ENCODE measurements at places on chromosomes 6 and 20. TPM values are rescaled to one million over a fixed set of nuclear protein-coding genes. Genes with fewer than 3 reads are reported as not detected.

- H3K27ac ChIP-seq, result no peak overlapping the region
- peaks cover 19% of the 10 kb centered on the region for H3K4me1 ChIP-seq
- no peaks in the 10 kb centered on the region for H3K27me3 ChIP-seq
- no peaks in the 10 kb centered on the region for H3K36me3 ChIP-seq
- no peak for DNase-seq
Observed at GRCh38 chr6:136249336-136249735, 775 bp downstream of the MTFR2 start.

- H3K36me3 ChIP-seq, result no peaks in the 10 kb centered on the region
- peaks cover 45% of the 10 kb centered on the region for H3K4me1 ChIP-seq
- no peak overlapping the region for H3K4me3 ChIP-seq
- H3K27me3 ChIP-seq, result no peaks in the 10 kb centered on the region
- no peak overlapping the region for H3K27ac ChIP-seq
Observed at GRCh38 chr20:36147690-36148089, 6.8 kb upstream of the EPB41L1 start.

GRCh38 chr20:38326309-38326708 lies 20.0 kb upstream of the LBP start:
- no peak for DNase-seq
- H3K4me1 ChIP-seq, result no peaks in the 10 kb centered on the region
- H3K4me3 ChIP-seq, result no peak overlapping the region
- no peaks in the 10 kb centered on the region for H3K27me3 ChIP-seq

DNA sequence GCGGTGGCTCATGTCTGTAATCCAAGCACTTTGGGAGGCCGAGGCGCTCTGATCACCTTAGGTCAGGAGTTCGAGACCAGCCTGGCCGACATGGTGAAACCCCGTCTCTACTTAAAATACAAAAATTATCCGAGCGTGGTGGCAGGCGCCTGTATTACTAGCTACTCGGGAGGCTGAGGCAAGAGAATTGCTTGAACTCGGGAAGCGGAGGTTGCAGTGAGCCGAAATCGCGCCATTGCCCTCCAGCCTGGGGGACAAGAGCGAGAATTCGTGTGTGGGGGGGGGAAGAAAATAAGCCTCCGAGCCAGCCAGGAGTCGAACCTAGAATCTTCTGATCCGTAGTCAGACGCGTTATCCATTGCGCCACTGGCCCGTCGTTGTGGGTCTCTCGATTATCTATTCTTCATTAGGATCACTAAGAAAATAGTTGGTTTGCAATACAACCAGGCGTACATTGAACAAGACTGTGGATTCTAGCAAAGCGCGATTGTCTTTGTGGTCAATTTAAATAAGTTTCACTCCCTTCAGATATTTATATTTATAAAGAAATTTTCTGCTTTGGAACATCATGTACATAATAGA lies 33.9 kb upstream of the PRSS16 start:
- no peak for DNase-seq
- peaks cover 5% of the 10 kb centered on the region for H3K27me3 ChIP-seq
- H3K4me3 ChIP-seq, result no peak overlapping the region
- H3K36me3 ChIP-seq, result no peaks in the 10 kb centered on the region
- H3K4me1 ChIP-seq, result no peaks in the 10 kb centered on the region
- H3K27ac ChIP-seq, result no peak overlapping the region

- DNase-seq, result no peak
- H3K4me1 ChIP-seq, result no peaks in the 10 kb centered on the region
- H3K36me3 ChIP-seq, result no peaks in the 10 kb centered on the region
- no peaks in the 10 kb centered on the region for H3K27me3 ChIP-seq
- no peak overlapping the region for H3K27ac ChIP-seq
- no peak overlapping the region for H3K4me3 ChIP-seq
Observed at GRCh38 chr6:124823240-124824111, 138.8 kb upstream of the RNF217 start.

GRCh38 chr6:15441981-15442380 lies 196.1 kb downstream of the JARID2 start:
- H3K27ac ChIP-seq, result no peak overlapping the region
- no peak overlapping the region for H3K4me3 ChIP-seq
- DNase-seq, result no peak
- H3K27me3 ChIP-seq, result no peaks in the 10 kb centered on the region

GRCh38 chr6:47004463-47004862 lies 37.7 kb downstream of the ADGRF1 start:
- H3K4me1 ChIP-seq, result no peaks in the 10 kb centered on the region
- H3K27ac ChIP-seq, result no peak overlapping the region
- H3K27me3 ChIP-seq, result no peaks in the 10 kb centered on the region
- no peak for DNase-seq
- H3K4me3 ChIP-seq, result no peak overlapping the region
- no peaks in the 10 kb centered on the region for H3K36me3 ChIP-seq

CST4 gene
- not detected for total RNA-seq

DNA sequence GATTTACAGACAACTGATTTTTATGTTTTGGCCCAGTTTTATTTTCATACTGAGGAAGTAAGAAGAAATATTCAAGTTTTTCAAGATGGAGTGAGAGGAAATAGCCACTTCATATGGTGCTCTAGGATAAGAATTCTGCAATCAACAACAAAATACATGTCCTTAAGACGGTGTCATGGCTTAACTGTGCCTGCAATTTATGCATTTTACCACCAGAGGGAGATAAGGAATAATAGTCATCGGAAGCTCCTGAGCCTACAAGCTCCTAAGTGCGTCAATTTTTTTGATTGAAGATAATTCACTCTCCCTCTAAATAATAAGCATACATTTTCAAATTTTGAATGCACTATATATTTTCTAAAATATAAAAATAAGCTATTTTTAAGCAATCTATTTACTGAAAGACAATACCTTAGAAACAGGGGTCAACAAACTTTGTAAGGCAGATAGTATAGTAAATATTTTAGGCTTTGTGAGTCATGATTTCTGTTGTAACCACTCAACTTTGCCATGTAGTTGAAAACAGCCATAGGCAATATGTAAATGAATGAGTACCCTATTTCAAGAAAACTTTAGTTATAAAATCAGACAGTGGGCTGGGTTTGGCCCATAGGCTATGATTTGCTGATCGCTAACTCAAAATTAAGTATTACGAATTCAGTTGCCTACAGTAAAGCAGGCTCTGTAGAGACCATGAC lies 230.9 kb upstream of the DTNBP1 start:
- DNase-seq, result no peak
- H3K27me3 ChIP-seq, result no peaks in the 10 kb centered on the region
- H3K27ac ChIP-seq, result no peak overlapping the region
- H3K4me3 ChIP-seq, result no peak overlapping the region
- H3K36me3 ChIP-seq, result no peaks in the 10 kb centered on the region

ULBP2 gene
- 0.82 TPM for total RNA-seq

DNA sequence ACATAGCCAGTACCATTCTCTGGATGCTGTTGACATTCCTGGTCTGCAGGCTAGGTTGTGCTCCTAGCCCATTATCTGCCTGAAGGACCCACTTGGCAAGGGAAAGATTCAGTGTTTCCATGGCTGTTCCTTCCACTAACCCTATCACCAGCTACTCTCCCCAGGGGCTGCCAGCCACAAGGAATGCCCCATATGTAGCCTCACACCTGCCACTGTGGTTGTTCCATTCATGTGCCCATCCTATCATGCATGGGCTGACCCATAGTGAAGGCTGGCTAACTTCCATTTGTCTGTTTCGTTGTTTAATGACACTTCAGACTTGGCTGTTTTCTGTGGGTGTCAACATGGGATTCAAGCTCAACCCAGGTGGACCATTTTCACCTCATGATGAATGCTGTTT lies 25.6 kb upstream of the HLA-A start:
- no peak overlapping the region for H3K4me3 ChIP-seq
- H3K27me3 ChIP-seq, result no peaks in the 10 kb centered on the region
- H3K27ac ChIP-seq, result no peak overlapping the region
- no peaks in the 10 kb centered on the region for H3K4me1 ChIP-seq

- no peak overlapping the region for H3K27ac ChIP-seq
- peaks cover 26% of the 10 kb centered on the region for H3K4me1 ChIP-seq
- no peaks in the 10 kb centered on the region for H3K27me3 ChIP-seq
- no peak for DNase-seq
Observed at GRCh38 chr6:109242029-109242428, 140.2 kb downstream of the CD164 start.

BEND3 gene
- total RNA-seq, result 0.56 TPM

DNA sequence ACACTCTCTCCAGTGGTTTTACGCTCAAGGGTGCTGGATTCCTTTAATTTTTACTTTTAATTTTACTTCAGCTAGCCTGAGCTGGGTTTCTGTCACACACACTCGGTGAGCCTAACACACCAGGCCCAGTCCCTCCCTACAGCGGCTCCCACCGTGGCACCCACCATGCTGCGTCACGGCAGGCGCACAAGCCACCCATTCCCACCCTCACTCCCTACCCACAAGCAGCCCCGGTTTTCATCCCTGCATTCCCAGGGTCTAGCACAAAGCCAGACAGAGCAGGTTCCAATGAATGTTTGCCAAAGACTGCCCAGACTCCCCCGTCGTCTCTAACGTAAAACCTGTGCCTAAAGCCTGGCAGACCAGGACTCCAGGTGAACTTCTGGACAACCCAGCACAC lies 50.3 kb downstream of the MYH7B start:
- no peak overlapping the region for H3K4me3 ChIP-seq
- no peak overlapping the region for H3K27ac ChIP-seq
- H3K4me1 ChIP-seq, result no peaks in the 10 kb centered on the region
- H3K27me3 ChIP-seq, result no peaks in the 10 kb centered on the region
- no peak for DNase-seq

HEY2 gene
- 2.7 TPM for total RNA-seq

- H3K27ac ChIP-seq, result no peak overlapping the region
- H3K36me3 ChIP-seq, result no peaks in the 10 kb centered on the region
- no peak overlapping the region for H3K4me3 ChIP-seq
Observed at GRCh38 chr6:52176550-52176949, 9.6 kb upstream of the IL17A start.

- no peak for DNase-seq
- no peaks in the 10 kb centered on the region for H3K4me1 ChIP-seq
- H3K4me3 ChIP-seq, result no peak overlapping the region
- no peaks in the 10 kb centered on the region for H3K27me3 ChIP-seq
- no peaks in the 10 kb centered on the region for H3K36me3 ChIP-seq
Observed at GRCh38 chr6:39137245-39137644, 22.3 kb upstream of the SAYSD1 start.

- no peak overlapping the region for H3K27ac ChIP-seq
- H3K4me1 ChIP-seq, result no peaks in the 10 kb centered on the region
- no peaks in the 10 kb centered on the region for H3K27me3 ChIP-seq
- DNase-seq, result no peak
Observed at GRCh38 chr6:122781716-122782115, 2.2 kb downstream of the FABP7 start.

DNA sequence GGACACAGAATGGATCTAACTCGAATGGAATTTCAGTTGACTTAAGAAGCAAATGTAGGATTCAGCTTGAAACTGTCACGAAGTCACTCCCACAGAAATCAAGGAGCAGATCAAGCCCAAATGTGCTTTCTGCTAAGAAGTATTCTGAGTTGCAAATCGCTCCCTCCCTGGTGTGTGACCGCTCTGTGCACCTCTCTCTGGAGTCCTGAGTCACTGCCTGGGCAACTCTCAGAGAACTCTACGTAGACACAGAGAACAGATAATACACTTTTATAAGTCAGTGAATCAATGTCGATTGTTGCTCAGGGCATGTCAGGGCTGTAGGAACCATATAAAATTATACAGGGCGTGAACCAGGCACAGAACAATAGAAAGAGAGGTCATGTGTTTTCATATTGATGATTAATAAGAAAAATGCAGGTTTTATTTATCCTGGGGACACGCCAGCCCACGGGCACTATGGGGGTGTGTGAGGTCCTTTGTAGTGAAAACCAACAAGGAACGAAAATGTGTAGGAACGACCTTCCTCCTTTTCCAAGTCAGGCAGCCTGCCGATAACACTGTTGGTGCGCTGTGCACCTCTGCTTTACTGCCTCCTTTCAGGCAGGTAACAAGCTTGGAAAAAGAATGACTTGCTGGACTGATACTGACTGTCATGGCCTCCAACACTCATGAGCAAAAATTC lies 248.1 kb upstream of the FOXQ1 start:
- no peak for DNase-seq
- H3K27ac ChIP-seq, result no peak overlapping the region
- no peaks in the 10 kb centered on the region for H3K36me3 ChIP-seq
- no peak overlapping the region for H3K4me3 ChIP-seq
- H3K4me1 ChIP-seq, result no peaks in the 10 kb centered on the region
- H3K27me3 ChIP-seq, result no peaks in the 10 kb centered on the region

HSPA1L gene
- total RNA-seq, result 1.1 TPM

GRCh38 chr6:121730616-121731015 lies 295.2 kb downstream of the GJA1 start:
- H3K36me3 ChIP-seq, result no peaks in the 10 kb centered on the region
- H3K4me1 ChIP-seq, result no peaks in the 10 kb centered on the region
- no peak for DNase-seq
- no peak overlapping the region for H3K27ac ChIP-seq
- no peaks in the 10 kb centered on the region for H3K27me3 ChIP-seq

GRCh38 chr20:35876033-35876320 lies 78.3 kb downstream of the SCAND1 start:
- no peaks in the 10 kb centered on the region for H3K27me3 ChIP-seq
- DNase-seq, result no peak
- H3K27ac ChIP-seq, result peak overlapping the region; percentile 68
- no peak overlapping the region for H3K4me3 ChIP-seq

DNA sequence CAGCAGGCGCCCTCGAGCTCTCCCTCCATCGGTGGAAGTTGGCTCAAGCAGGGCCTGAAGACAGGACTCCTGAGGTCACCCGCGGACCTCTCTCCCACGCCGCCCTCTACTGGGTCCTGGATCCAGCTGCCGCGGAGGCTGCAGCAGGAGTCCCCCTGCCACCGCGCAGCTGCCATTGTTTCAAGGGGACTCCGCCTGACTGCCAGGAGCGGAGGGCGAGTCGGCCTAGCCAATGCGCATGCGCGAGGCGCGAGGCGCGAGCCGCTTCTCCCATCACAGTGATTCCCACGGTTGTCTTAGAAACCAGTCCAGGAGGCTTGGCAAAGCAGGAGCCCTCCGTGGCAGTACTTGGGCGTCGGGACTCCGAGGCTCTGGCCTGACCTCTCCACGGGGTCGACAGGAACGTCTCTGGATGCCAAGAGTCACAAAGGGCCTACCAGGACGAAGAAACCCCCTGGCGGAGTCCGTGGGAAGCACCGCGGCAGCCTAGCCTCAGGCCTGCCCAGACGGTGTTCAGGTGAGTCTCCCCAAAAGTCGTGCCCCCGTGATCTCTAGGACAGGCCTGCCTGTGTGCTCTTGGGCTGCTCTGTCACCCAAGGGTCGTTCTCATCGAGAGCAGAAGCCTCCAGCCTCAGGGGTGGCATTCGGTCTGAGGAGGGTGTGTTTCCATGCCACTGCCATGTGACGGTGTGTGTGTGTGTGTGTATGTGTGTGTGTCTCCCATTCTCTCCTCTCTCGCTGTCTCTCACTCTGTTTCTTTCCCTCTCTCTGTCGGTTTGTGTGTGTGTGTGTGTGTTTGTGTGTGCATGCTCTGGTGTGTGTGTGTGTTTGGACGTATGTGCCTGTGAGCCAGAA lies 290.6 kb upstream of the ZNF337 start:
- no peaks in the 10 kb centered on the region for H3K4me1 ChIP-seq
- no peaks in the 10 kb centered on the region for H3K27me3 ChIP-seq
- no peak for DNase-seq
- H3K4me3 ChIP-seq, result peak overlapping the region; percentile 26
- H3K36me3 ChIP-seq, result no peaks in the 10 kb centered on the region
- H3K27ac ChIP-seq, result no peak overlapping the region

Measured in right atrium auricular region (tissue), 2 donors.